ENCODE measurements at places on chromosomes 1 and 21.

DNA sequence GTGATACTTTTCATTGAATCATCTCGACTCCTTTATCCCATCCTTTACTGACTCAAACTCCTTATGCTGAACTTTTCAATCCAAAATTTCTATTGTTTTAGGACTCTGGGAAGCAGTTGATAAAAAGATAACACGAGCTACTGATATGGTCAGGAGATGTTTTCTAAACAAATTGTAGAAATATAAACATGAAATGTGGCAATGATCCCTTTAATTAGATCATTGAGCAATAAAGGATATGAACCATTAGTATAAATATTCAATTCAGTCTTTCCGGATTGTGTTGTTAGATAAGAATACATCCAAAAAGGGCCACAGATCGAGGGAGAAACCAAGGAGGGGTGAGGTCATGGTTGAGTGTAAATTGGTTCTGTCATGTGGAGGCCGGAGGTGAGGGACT is 88.4 kb downstream of the NID1 start:
- no peak for DNase-seq

DNA sequence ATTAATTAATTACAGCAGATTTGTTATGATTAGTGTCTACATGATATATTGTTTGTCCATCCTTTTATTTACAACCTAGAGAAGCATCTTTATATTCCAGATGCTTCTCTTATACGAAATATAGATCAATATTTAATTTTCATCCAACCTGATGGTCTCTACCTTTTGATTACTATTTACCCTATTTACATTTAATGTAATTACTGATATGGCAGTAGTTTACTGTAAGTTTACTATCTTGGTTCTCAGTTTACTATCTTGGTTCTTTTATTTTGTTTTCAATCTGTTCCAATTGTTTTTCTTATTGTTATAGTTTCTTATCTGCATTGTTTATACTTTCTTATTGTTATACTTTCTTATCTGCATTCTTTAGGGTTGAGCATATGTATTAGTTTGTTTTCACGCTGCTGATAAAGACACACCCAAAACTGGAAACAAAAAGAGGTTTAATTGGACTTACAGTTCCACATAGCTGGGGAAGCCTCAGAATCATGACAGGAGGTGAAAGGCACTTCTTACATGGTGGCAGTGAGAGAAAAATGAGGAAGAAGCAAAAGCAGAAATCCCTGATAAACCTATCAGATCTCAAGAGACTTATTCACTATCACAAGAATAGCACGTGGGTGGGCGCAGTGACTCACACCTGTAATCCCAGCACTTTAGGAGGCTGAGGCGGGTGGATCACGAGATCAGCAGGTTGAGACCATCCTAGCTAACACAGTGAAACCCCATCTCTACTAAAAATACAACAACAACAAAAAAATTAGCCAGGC is 28.9 kb downstream of the FAF1 start:
- no peak for DNase-seq

DNA sequence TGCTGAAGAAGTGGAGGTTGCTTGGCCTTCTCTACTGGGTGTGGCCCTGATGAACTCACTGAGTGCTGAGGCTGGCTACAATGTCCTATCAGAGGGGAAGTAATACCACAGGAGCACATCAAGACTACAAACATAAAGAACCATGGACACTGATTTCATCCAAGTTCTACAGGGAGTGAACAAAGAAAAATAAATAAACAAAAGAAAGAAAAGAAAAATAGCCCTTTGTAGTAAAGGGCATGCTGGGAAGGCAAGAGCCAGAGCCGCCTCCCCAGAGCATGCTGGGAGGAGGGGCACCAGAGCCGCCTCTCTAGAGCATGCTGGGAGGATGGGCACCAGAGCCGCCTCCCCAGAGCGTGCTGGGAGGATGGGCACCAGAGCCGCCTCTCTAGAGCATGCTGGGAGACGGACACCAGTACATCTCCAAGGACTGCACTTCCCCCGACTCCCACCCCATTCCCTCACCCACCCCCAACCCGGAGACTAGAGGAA is 65.9 kb downstream of the LAMC2 start:
- DNase-seq: no peak

DNA sequence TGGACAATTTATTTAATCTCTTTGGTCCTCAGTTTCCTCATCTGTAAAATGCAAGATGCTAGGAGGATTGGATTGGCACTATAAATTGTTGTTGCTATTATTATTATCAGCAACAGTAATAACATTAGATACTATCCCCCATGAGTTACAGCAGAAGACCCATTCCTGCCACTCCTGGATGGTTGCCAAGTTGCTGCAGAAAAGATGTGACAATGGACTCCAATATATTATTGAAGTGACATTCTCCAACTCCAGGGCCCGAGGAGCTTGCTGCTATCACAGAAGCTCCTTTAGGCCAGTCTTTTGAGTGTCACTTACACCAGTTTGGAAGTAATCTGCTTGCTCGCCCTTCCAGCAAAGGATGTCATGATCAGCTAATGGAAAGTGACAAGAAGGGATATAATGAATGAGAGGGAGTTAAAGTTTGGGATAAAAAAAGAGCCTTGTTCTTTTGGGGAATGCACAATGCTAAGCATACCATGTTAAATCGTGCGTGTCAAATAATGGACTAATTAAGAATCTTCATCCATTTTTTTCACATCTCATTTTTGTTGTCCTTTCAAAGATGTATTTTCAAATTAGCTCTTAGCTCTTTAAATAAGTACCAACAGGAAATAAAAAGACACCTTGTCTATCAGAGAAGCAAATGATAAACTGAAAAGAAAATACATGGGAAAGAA is 19.5 kb upstream of the PROX1 start:
- DNase-seq: no peak

GRCh38 chr1:31585736-31586365 is 9.5 kb downstream of the TINAGL1 start:
- DNase-seq: no peak

DNA sequence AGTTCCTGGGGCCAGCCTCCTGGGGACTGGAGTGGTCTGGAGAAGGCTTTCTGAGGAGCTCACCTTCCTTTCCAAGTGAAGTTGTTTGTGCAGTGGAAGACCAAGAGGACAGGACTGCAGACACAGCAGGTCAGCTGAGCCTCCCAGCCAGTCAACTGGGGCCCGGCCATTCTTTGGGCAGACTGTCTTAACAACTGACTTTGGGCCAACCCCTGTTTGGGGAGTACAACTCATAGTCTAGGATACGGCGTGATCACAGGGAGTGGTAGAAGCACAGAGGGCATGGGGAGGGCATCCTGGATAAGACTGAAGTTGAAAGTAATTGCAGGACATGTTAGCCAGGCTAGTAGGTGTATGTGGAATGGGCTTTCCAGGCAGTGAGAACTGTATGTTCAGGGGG is 50.3 kb downstream of the PGM1 start:
- no peak for DNase-seq

- DNase-seq: no peak
Measured at GRCh38 chr1:168227620-168228019, 1.8 kb downstream of the SFT2D2 start.

DNA sequence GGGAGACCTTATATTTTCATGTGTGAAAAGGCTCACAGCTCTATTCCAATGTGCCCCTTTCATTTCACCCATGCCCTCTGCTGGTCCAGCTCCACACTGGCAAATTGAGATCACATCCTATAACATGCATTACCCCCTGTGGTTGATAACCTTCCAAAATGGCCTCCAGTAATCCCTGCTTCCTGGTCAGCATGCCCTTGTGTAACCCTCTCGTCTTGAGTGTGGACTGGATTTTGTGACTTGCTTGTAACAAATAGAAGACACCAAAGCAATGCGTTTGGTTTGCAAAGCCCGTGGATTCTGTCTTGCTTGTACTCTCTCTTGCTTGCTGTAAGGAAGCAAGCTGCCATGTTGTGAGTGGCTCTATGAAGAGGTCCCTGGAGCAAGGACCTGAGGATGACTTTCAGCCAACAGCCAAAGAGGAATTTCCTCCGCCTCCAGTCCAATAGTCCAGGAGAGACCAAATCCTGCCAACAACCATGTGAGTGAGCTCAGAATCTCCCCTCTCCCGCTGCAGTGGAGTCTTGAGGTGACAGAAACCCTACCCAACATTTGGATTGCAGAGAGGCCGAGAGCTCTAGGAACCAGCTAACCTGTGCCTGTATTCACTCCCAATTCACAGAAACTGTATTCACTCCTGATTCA is 17.4 kb downstream of the KCNA10 start:
- DNase-seq: no peak

DNA sequence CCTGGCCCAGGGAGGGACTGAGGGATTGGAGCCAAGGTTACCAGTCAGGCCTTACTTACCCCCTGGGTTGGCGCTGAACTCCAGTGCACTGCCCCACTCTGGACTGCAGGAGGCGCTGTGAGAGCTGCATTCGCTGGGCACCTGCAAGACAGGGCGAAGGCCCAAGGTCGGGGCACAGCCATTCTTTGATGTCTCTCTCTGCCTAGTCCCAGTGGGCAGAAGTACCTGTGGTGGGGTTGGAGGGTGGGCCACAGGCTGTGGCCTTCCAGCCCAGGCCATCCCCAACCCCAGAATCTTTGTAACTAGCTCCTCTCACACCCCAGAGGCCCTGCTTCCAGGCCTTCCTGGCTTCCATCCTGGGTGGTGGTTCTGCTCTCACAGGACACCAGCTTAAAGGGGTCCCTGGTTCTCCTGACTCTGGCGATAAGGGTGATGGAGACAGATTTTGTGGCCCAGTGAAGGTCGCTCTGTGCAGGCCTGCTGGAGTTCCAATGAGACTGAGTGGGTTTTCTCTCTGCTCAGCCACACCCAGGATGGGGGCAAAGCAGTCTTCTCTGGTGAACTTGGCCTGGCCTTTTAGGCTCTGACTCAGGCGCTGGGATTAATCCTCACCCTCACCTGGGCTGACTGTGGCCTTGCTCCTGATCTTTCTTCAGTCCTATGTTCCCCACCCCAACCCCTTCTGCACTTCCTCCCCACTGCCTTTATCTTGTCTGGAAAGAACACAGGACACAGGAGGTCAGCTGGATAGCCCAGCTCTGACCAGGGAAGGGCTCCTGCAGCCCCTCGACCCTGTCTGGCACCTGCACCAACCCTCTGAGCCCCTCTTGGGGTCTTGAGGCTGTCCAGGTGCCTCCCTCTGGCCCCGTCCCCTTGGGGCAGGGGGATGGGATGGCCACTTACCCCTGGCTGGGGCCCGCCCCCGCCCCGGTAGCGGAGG is 954 bp downstream of the MYOG start:
- no peak for DNase-seq

GRCh38 chr1:20472860-20473711 is 12.9 kb downstream of the CAMK2N1 start:
- DNase-seq: no peak

- DNase-seq: no peak
Measured at GRCh38 chr1:16391411-16391810, 24.4 kb downstream of the SZRD1 start.

GRCh38 chr1:234597894-234598293 is 12.1 kb downstream of the IRF2BP2 start:
- peak; percentile 79 for DNase-seq
